ENCODE measurements at places on chromosomes 1 and 21.

DNA sequence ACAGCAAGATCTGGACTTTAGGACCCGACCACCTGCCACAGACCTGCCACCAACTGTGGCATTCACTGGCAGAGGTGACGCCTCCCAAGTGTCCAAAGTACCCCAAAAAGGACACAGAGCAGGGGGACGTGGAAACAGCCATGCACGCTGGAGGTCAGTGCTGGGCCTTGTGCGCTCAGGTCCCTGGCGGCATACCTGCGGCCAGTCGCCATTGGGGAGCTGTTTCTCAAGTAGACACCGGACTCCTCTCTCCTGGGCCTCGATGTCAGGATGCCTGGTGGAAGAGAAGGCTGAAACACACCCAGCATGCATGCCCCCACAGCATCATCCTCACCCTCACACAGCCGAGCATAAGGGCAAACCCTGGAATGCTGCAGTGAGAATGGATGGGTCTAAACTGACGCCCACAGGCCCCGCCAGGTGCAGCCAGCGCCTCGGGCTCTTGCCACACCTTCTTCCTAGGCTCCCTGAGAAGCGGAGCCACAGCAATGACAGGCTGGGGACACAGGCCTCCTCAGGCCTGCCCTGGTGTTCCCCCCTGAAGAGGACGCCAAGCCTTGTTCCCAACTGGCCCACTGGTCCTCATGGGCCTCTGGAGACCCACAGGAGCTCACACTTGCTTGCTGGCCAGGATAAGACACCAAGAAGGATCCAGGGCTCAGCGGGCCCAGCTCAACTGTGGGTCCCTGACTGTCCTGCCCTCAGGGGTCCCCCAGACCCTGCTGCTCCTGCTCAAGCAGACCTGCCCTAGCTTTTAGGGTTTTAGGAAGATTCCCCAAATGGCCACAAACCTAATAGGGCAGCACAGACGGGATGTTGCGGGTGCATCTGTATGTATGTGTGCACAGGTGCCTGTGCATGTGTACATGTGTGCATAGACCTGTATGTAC lies 7.7 kb upstream of the SPATC1L start:
- DNase-seq = no peak

DNA sequence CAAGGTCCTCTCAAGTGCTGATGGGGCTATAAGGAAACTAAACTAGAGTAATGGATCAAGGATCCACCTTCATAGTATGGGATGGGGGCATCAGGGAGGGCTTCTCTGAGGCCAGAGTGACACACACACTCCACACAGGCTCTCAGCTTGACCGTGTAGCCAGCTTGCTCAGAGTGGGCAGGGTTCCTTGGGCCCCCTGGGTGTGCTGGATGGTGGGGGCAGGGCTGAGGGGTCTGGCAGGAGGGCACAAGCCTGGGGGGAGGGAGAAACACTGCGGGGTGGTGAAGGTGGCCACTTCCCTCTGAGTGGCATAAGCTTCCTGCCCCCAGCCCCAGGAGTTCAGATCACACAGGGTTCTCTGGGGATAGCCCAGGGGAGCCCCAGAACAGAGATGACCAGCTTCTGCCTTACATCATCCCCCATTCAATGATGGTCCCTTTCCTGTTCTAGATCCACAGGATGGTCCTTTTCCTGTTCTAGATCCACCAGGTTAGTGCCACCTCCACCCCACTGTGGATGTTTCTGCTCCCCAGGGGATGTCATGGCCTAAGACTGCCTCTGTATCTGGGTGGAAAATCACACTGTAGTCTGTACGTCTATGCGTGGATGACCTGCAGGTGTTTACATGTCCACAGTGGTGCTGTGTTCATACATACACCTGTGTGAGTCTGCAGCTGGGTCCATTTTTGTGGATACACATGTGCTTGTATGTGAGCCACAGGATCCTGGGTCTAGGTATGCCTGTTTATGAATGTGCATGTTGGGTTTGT lies 525.0 kb downstream of the PTPRU start:
- DNase-seq = no peak

- DNase-seq = no peak
Observed at GRCh38 chr1:64482720-64483119, 12.8 kb downstream of the CACHD1 start.

DNA sequence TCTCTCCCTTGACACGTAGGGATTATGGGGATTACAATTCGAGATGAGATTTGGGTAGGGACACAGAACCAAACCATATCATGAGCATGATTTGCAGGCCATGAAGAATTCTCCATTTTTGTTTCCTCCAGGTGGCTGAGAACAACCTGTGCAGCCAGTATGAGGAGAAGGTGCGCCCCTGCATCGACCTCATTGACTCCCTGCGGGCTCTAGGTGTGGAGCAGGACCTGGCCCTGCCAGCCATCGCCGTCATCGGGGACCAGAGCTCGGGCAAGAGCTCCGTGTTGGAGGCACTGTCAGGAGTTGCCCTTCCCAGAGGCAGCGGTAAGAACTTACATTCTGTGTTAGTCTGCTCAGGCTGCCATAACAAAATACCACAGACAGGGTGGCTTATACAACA lies 9.7 kb downstream of the MX1 start:
- no peak for DNase-seq

GRCh38 chr1:228043281-228043848 lies 36.6 kb downstream of the WNT3A start:
- no peak for DNase-seq

- peak; percentile 79 for DNase-seq
Observed at GRCh38 chr1:41902159-41902577, 16.6 kb downstream of the HIVEP3 start.

GRCh38 chr21:25834381-25834780 lies 99.6 kb downstream of the GABPA start:
- no peak for DNase-seq
